Choroid plexus epithelial cell (primary cell): ENCODE measurements at places on chromosomes 11 and 22.

- DNase-seq = peak; percentile 69
These were observed 2.0 kb downstream of the HEPN1 start for GRCh38 chr11:124920870-124921609.

GRCh38 chr11:2289859-2290258, 11.9 kb downstream of the C11orf21 start:
- no peak for DNase-seq

- peak; percentile 82 for DNase-seq
These were observed 10.7 kb upstream of the CTSF start for GRCh38 chr11:66579017-66579606.

- peak; percentile 65 for DNase-seq
These were observed 6.1 kb upstream of the STIM1 start for GRCh38 chr11:3849297-3849874.

GRCh38 chr11:21811572-21811971, 381.3 kb upstream of the ANO5 start:
- no peak for DNase-seq
